ENCODE measurements at places on chromosomes 1 and 21.
A peak's percentile ranks its signal among the peaks of the same experiment; 100 is the strongest.

DNA sequence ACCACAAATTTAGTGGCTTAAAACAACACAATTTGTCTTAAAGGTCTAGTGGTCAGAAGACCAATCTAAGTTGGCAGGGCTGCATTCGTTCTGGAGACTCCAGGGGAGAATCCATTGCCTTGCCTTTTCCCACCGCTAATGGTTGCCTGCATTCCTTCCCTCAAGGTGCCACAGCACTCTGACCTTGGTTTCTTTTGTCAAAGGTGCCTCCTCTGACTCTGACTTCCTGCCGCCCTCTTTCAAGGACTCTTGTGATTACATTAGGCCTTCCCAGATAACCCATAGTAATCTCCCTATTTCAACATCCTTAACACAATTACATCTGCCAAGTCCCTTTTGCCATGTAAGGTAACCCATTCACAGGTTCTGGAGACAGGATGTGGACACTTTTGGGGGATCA lies 145.3 kb downstream of the S1PR1 start:
- no peak for DNase-seq

GRCh38 chr1:174946031-174946430 lies 53.7 kb upstream of the CACYBP start:
- DNase-seq, result no peak

GRCh38 chr1:156226782-156227181 lies 14.0 kb downstream of the PMF1 start:
- no peak for DNase-seq

- no peak for DNase-seq
Measured at GRCh38 chr1:109794319-109795132, 30.8 kb upstream of the EPS8L3 start.

- no peak for DNase-seq
Measured at GRCh38 chr1:218659911-218660677, 315.0 kb downstream of the TGFB2 start.

DNA sequence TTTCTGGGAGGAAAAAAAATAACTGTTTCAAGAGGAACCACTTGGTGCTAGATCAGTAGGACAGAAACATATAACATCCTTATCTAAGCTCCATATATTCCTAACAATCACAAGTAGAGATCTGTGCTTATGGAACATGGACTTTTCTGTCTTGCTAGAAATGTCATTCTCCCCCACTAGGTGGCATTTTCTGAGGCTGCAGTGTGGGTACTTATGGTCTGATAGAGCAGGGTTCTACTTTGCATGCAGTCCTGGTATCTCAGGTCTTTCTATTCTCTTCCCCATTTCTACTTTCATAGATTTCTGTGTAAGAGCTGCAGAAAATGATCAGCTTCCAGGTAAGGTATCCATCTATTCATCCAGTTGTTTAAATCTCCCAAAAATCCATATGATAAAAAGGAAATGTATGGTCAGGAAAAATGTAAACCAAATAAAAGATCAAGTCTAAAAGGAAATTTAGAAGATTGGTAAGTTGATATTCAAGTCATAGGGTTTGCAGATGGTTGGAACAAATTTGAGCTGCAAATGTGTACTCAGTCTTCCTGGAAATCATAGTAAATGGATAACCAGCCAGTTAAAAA lies 1.5 kb downstream of the ZNF684 start:
- peak; percentile 54 for DNase-seq

DNA sequence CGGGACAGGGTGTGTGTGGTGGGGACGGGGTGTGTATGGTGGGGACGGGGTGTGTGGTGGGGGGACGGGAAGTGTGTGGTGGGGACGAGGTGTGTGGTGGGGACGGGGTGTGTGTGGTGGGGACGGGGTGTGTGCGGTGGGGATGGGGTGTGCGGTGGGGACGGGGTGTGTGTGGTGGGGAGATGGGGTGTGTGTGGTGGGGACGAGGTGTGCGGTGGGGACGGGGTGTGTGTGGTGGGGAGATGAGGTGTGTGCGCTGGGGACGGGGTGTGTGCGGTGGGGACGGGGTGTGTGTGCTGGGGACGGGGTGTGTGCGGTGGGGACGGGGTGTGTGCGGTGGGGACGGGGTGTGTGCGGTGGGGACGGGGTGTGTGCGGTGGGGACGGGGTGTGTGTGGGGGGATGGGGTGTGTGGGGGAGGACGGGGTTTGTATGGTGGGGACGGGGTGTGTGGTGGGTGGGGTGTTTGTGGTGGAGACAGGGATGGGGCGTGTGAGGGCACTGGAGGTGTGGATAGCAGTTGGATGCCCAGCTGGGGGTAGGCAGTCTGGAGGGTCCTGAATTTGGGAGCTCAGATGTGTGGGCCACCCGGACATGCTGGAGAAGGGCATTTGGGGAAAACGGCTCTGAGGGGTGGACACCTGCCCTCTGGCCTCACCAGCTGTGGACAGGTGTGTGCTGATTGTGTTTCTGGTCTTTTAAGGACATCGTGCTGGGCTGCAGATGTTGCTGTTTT lies 16.9 kb downstream of the IBA57 start:
- DNase-seq, result no peak

DNA sequence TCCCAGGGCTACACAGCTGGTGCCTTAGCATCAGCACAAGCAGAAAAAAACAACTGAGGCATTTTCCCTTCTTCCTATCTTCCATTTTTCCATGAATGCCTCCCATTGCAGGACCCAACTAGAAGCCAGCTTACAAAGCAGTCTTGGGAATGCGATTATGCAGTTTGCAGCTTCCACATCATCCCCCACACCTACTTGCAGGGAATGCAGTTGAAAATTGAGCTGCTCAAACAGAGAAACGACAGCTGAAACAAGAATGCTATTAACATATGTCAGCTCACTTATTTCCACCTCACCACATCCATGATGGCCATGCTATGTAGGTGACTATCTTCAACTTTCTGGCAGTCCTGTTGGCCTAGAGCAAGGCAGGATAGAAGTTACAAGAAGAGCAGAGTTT lies 150.6 kb upstream of the KCTD3 start:
- DNase-seq, result no peak

DNA sequence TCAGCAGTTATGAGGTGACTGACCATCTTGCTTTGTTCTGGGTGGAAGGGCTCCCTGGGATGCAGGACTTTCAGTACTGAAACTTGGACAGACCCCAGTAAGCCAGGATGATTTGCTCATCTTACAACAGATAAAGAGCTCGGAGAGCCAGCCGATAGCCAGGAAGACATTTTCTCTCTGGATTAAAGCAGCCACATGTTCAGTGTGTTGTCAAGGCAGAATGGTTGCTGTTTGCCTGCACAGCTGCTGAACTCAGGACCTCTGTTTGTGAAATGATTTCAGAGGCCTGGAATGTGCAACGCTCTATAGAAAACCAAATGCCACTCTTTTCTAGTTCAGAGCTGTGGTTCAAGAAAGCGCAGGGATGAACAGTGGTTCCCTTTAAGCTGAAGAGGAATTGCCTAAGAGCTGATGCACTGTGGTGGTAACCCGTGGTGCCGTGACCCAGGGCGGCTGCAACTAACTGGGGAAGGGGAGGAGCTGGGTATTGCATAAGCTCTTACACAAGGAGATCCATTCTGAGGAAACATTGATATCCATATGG lies 40.7 kb downstream of the CASQ2 start:
- peak; percentile 85 for DNase-seq

DNA sequence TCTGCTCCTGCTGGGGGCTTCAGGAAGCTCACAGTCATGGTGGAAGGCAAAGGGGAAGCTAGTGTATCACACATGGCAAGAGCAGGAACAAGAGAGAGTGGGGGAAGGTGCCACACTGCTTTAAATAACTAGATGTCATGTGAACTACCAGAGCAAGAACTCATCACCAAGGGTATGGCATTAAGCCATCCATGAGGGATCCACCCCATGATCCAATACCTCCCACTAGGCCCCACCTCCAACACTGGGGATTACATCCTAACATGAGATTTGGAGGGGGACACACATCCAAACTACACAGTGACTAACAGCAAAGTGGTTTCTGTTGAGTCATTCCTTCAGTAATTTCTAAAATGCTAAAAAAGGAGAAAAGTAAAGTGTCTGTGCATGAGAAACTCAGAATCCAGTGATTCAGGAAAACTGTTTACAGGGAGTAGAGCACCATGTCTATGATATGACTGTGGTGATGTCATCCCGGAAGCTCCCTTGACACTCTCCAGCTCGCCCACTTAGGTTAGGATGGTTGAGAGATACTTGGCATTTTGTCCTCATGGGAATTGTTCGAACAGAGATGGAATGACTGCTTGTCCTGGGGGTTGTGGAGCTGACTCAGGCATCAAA lies 50.3 kb downstream of the CHD1L start:
- peak; percentile 92 for DNase-seq

GRCh38 chr1:228142701-228143136 lies 2.6 kb downstream of the GUK1 start:
- no peak for DNase-seq

- DNase-seq, result peak; percentile 75
Measured at GRCh38 chr1:86259390-86259789, 102.8 kb upstream of the COL24A1 start.

DNA sequence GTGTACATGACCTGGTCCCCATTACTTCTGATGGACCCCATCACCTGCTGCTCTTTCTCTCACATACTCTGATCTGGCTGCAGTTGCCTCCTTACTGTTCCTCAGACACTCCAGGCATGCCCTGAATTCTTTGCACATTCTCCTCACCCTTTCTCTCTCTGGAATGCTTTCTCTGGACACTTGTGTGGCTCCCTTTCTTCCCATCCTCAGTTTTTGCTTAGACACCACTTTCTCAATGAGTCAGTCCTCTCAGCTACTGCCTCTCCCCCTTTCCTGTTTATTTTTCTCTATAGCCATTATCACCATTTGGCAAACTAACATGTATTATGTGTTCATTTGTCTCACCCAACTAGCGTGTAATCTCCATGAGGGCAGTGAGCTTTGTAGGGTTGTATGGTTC lies 28.1 kb downstream of the PLXNA2 start:
- DNase-seq, result peak; percentile 67

DNA sequence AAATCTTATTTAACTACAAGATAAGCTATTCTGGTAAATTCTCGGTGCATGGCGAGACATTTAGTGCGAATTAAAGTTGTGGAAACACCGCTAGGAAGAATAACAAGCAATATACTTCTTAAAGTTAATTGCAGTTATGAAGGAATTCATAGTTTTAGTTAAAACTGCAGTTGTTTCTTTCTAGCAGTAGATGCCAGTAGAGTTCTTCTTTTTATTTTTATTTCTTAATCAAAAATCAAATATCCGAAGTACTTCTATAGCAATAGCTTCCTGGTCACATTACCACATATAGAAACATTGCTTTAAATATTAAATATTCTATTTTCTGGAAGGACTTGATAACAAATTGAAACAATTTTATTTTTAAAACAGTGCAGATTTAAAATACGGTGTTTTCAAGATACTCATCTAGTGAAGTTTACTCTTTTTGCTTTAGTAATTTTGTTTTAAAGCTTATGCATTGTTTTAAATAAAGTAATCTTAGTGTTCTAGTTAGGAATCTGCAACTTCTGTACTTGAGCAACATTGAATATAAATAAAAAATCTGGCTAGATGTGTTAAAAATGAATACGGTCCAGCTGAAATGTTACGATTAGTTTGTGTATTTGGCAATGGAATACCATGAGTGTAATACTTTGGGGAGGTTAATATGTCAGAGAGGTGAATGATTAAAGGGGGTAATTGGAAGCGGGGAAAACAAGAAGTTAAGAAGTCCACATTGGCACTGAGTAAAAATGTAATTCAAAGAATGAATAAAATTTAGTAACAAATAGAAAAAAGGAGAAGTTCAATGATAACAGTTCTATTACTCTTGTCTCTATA lies 2.7 kb upstream of the PRKACB start:
- DNase-seq, result peak; percentile 19

Measured in HT1080 (cell line).